ENCODE measurements at places on chromosomes 1 and 21.

DNA sequence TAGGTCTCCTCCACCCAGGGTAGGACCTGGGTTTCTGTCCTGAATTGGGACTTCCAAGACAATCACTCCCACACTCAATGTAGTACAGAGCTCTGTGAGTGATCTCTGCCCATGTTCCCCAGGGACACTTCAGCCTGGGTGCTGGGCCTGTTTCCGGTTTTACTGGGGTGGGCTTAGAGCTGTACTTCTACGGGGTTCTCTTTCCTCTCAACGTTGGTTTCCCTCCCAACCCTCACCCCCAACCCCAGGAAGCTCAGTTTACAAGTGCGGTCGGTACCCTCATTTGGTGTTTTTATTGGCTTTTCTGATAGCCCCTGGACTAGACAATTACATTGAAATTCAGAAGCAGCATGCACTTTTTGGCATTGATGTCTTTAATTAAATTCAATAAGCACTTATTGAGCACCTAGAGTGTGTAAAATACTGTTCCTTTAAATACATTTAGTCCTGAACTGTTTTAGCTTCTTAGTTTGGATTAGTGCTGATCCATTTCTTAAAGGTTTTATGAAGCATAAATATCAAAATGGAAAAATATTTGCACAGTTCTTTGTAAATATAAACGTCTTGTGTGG lies 542 bp upstream of the XPR1 start:
- no peak for DNase-seq

GRCh38 chr1:4397196-4397595 lies 257.2 kb upstream of the AJAP1 start:
- DNase-seq, result no peak

DNA sequence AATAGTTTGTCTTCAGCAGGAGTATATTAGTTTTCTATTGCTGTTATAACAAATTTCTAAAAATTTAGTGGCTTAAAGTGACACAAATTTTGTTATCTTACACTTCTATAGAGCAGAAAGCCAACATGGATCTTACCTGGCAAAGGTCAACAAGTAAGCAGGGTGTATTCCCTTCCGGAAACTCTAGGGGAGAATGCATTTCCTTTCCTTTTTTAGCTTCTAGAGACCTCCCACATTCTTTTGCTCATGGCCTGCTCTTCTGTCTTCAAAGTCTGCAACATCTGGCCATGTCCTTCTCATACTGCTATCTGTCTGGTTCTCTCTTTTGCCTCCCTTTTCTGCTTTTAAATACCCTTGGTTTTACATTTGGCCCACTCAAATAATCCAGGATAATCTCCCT lies 242.6 kb downstream of the ZNF648 start:
- no peak for DNase-seq

DNA sequence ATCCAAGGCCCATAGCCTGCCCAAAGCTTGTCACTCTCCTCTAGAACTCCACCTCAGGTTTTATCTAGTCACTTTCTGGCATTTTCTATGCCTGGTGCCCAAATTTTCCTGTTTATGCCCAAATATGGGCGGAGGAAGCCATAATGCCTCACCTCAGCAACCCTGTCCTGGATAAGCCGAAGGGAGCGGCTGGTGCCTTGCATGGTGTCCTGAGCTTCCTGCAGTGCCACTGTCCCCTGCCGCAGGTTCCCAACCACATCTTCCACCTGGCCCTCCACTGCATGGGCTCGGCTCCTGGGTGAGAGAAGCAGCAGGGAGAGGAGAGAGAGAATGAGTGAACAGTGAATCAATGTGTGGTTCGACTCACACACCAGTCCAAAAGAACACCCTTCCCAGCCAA lies 34.2 kb downstream of the CAMK1G start:
- DNase-seq, result no peak

- DNase-seq, result peak; percentile 44
Observed at GRCh38 chr1:211476200-211476849, 15.6 kb downstream of the RD3 start.

- no peak for DNase-seq
Observed at GRCh38 chr1:22289307-22289995, 146.6 kb upstream of the WNT4 start.

DNA sequence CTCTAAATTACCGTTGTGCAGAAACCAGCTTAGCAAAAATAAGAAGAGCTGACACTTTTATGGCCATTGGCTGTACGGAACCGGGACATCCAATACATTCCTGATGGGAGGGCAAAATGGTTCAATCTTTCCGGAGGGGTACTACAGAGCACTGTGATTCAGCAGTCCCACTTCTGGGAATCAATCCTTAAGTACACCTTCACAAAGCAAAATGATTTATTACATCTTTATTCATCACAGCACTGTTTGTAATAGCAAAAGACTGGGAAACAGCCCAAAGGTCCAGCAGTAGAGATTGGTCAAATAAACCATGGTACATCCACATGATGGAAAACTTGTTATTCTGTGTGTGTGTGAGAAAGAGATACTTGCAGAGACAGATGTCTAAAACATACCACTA lies 9.7 kb downstream of the GNG12 start:
- no peak for DNase-seq

DNA sequence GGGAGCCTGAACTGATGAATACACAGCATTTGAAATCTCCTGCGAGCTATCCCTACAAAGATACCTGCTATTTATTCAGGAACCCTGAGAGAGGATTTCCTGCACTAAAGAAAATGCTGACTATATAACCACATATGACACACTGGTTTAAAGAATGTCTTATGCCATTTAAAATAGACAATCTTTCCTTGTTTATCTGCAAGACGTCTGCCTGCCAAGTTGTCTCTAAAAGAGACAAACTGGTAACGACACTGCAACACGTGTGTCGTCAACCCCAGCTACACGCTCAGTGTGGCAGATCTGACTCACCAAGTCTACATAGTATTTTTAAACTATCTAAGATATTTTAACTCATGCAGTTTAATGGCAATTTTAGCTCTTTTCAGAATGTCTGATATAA lies 42.7 kb downstream of the APP start:
- no peak for DNase-seq

GRCh38 chr1:225603538-225604354 lies 49.2 kb downstream of the ENAH start:
- no peak for DNase-seq

DNA sequence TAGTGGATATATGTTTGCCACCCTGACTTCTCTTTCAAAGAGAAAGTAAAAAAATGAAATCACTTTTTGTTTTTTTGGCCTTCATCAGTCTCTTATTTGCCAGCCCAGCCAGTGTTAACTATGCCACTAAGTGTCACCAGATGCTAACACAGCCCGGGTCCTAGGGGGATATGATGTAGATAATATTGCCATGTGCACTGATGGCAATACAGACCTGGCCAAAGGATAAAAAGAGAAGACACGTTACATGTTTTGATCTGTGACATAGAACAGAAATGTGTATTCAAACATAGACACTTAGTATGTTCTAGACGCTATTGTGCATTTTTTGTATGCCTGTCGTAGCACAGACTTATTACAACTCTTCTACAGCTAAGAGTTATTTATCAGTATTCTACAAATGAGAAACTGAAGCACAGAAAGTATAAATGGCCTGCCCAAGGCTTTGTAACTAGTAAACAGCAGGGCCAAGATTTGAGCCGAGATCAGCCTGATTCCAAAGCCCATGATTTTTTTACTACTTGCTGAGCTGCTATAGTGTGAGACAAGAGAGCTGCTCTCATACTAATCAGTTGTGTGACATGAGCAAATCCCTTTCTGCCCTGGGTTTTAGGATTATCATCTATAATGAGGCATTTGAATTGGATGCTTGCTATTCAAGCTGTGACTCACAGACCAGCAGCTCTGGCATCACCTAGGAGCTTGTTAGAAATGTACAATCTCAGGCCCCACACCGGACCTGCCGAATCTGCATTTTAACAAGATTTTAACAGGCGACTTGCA lies 6.3 kb downstream of the LRRC53 start:
- DNase-seq, result no peak

- DNase-seq, result no peak
Observed at GRCh38 chr1:39689635-39690034, 1.6 kb downstream of the HPCAL4 start.

DNA sequence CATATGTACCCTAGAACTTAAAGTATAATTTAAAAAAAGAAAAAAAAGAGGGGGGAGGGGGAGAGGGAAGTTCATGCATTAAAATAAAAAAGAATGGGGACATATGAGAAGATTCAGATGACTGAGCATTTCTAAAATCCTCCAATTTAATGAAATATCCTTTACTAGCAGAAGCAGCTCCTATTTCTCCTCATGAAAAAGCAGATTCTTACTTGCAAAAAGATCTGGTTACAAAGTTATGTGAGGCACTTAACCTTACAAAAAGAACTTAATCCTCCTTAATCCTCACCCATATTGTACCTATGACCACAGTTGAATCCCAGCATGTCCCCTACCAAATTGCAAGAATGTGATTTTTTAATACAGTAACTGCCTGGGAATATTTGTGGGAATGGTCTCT lies 298.5 kb downstream of the SRGAP2C start:
- no peak for DNase-seq

DNA sequence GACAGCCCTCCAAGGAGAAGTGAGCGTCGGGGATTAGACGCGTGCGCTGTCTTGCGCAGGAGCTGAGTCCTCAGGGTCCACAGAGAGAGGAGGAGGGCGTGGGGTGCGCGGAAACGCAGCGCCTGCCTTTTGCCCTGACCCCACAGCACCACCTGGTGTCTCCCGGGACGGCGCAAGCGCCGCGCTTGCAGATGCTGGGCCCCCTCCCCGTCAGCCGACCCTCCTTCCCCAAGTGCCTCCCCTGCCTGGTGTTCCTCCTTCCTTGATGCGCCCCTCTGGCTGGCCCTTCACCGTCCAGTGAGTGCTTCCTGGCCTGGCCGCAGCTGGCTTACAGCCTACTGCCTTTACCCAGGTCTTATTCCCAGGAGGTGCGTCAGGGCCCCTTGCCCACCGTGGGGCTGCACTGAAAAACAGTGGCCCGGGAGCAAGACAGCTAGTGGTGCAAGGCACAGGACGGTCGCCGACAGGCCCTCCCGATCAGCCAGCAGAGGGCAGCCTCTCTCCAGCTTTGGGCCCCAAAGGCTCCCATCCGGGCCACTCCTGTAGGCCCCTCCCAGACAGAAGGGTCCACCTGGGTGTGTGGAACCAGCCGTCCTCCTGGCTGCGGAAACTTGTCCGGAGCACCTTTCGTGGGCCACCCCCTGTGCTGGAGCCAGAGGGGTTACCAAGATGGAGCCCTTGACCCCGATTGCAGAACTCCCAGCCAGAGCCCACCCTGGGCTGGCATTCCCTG lies 12.9 kb upstream of the PHLDA3 start:
- peak; percentile 72 for DNase-seq

- no peak for DNase-seq
Observed at GRCh38 chr1:158458263-158458662, 3.4 kb upstream of the OR10K1 start.

GRCh38 chr1:159877695-159878444 lies 15.4 kb upstream of the VSIG8 start:
- no peak for DNase-seq

GRCh38 chr1:215188302-215188950 lies 105.9 kb downstream of the KCNK2 start:
- DNase-seq, result no peak

GRCh38 chr1:203600782-203601513 lies 25.7 kb upstream of the ATP2B4 start:
- DNase-seq, result no peak

DNA sequence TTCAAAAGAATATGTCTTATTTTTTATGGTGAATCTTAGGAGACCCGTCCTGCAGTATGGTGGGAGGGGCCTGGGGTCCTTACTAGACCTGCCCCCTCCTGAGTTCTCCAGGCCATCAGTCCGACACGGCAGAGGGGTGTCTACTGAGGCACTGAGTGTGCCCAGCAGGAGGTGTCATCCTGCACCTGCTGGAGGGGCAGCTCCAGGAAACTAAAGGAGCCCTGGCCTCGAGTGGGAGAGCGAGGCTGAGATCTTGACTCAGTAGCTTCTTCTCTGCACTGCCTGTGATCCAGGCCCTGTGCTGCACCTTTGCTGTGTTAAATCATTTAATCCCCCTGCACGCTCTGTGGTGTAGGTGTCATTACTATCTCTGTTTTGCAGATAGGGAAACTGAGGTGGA lies 587.7 kb downstream of the PTPRU start:
- DNase-seq, result no peak

- DNase-seq, result no peak
Observed at GRCh38 chr1:178487070-178487615, 9.6 kb downstream of the CLEC20A start.

GRCh38 chr1:92167151-92167550 lies 50.6 kb upstream of the C1orf146 start:
- no peak for DNase-seq

DNA sequence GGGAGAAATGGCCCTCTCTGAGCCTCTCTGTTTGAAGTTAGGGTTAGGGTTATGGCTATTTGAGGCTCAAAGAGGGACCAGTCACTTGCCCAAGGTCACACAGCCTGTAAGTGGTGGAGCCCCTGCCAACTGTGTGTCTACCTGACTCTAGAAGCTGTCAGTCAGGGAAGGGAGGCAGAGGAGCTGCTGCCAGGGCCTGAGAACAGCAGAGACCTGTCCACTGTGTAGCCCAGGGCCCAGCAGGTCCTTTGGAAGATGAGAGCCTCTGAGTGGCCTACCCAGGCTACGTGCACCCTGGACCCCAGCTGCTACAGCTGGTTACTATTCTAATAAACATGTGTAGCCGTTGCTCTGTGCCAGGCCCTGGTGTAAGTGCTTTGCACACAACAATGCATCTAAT lies 15.1 kb upstream of the EDN2 start:
- no peak for DNase-seq

DNA sequence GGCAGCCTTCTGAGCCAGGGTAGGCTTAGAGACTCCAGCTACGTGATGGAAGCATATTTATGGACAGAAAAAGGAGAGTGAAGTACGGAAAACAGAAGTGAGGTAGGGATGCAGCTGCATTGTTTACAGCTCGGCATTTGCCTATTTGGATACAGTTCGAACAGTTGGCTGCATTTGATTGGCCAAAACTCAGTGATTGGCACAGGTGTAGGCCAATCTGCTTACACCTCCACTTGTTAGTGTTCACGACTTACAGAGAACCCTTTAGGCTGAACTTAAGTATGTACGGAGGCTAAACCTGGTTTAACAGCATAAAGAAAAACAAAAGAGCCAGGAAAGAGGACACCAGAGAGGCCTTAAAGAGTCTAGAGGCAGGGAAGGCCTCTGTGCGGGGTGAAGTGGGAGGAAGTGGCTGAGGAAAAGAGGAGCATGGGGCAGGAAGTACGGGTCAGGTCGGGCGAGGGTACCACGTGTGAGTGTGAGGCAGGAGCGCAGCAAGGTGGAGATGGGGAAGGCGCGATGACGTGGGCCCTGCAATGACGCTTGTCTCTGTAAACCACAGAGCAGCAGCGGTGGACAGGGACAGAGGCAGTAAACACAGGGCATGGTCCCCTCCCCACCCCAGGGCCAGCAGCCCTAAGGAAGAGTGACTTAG lies 32.0 kb downstream of the RSPH1 start:
- peak; percentile 37 for DNase-seq
